ENCODE measurements at places on chromosomes 16 and 17.

DNA sequence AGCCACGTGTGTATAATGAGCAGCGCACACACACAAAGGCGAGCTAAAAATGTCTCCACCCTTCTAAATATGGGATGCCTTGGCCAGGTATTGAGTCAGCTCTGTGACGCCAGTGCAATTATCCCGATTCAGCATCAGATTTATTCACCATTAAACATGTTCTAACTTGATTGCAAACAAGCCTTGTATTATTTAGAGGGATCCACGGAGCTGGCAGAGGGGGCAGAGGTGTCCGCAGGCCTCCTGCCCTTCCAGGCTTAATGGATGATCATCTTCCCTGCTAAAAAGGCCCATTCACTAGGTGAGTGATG, 591.7 kb downstream of the MAF start:
- DNase-seq = no peak

GRCh38 chr17:21294321-21295035, 10.0 kb downstream of the MAP2K3 start:
- no peak for DNase-seq

GRCh38 chr16:57042157-57043111, 49.9 kb upstream of the CPNE2 start:
- DNase-seq = no peak

DNA sequence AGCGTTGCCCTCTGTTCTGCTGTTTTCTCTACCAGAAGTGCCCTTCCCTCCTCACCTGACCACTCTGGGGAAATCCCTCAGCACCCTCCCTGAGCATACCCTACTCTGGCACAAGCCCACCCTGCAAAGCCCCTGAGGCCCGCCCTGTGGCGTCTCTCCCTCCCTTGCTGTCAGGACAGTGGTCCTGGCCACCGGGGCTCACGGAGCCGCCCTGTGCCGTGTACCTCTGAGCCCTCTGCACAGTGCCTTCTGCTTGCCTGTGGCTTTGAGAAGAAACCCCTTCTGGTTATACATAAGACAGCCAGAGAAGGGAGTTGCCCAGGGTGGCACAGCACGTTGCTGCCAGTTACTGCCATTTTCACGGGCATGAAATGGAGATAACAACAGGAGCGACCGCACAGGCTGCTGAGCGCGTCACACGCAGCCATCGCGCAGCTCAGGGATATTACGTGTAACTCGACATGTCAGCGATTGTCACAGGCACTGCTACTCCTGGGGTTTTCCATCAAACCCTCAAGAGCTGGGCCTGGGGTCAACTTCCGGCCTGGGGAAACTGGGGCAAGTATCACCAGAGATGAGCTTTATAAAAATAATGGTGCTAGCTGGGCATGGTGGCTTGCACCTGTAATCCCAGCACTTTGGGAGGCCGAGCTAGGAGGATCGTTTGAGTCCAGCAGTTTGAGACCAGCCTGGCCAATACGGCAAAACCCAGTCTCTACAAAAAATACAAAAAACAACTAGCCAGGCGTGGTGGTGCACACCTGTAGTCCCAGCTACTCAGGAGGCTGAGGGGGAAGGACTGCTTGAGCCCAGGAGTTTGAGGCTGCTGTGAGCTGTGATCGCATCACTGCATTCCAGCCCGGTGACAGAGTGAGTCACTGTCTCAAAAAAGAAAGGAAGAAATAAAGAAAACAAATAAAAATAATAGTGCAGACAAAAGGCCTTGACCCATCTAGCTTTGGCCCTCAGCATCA, 14.8 kb downstream of the SCGB1C2 start:
- DNase-seq = no peak

DNA sequence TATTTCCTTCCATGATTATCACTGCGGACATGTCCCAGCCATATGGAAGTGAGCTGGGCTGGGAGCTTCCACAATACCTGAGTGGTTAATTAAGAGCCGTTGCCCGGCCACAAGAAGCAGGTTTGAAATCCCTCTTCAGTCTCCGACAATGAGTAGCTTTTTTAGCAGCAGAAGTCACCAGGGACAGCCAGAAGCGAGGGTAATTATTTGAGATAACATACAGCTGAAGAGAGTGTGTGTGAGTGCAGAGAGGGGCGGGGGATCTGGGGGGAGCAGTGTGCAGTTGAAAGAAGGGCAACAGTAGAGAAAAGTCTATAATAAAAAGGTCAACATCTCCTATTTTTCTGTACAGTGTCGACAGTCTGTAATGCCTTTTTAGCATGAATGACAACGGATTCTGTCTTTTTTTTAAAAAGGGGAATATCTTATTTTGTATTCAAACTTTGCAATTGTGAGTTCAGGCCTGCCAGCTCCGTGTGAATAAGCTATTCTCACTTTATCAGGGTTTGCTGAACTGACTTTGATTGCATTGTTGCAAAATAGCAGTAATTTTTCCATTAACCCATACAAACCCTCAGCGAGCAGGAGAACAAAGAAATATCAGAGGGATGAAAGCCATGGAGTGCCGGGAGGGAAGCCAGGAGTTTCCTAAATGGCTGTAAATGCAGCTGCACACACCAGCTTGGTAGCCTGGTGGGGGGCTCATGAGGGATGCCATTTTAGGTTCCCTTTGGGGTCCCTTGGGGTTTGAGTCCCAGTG, 220.3 kb upstream of the IRX3 start:
- DNase-seq = no peak

DNA sequence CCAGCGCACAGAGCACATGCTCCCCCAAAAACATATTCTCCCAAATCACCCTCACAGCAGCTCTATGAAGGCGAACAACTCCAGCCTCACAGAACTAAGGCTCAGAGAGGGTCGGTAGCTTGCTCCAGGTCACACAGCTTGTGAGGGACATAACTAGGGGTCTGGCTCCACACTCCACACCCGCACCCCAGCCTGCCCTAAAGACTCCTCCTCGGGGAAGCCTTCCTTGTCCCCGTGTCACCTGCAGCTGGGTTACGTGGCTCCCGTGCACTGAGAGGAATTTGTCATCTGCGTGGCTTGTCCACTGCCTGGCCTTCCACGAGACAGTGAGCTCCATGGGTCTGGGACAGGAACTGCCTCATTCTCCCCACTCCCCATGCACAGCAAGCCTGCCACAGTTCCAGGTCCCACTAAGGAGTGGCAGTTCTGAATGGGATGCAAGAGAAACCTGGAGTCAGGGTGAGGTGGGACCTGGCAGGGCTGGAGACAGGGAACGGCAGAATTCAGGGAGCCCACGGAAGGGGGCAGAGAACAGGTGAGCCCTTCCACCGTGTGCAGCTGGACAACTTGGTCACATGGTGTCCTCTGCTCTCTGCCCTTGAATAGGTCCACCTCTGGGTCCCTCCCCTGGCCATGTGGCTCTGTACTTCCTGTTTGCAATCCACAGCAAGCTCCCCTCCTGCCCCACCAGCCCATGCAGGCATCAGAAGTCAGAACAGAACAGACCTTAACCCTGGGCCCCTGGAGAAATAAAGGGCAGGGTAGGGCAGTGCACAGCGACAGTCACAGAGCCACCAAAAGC, 27.4 kb downstream of the TNFRSF13B start:
- DNase-seq = no peak

GRCh38 chr17:47821424-47822391, at the start of gene OSBPL7:
Gene OSBPL7 (minus strand): TSS chr17:47821794. CDS start chr17:47820278, 1,516 bp downstream.
- peak; percentile 60 for DNase-seq

DNA sequence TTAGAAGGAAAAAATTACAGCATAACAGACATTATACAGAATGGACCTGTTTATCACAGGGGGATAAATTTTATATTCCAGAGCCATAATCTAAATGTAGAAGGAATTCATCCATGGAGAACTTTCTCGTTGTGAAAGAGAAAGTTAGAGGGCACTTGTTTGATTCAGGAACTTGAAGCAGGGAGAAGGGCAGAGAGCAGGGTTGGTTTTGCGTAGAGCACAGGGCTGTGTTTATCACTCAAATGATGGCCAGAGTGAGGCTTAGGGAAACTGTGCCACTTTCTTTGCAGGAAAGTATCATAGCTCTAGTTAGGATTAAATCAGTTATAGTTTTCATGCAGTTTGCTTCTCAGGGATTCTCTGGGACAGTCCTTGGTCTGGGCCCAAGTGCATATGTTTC, 29.1 kb upstream of the MED13 start:
- DNase-seq = no peak

- no peak for DNase-seq
Measured at GRCh38 chr17:41864498-41864835, 756 bp downstream of the KLHL11 start.

GRCh38 chr16:87806261-87806640, 40.5 kb upstream of the KLHDC4 start:
- DNase-seq = no peak

DNA sequence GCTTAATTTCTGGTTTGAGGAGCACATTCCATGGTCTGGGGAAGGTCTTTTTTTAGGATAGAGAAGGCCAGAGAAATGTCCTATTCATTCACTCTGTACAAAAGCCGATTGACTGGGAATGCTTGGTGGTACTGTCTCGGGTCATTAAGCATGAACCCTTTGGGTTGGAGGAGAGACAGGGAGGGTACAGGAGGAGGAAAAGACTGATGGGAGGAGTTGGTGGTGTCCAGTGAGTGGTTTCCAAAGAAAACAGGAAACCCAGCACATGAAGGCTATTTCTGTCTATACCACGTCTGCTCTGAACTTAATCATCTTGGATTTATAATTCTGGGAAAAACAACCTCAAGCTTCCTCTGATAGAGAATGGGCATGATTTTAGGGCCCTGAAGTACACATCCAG, 111.9 kb downstream of the XYLT1 start:
- no peak for DNase-seq

DNA sequence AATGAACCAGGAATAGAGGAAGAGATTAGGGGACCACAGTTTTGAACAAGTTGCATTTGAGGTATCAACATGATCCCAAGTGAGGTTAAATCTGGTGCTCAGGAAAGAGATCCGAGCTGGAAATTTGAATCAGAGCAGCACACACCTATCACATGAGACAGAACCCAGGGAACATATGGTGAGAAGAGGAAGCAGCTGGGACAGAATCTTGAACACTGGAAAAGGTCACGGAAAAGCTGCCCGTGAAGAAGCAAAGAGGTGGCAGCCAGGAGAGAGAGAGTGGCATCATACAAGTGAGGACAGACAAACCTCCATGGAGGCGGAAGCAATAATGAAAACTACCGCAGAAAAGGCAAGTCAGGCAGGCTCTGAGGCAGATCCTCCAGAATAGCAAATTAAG, 36.1 kb downstream of the USP31 start:
- DNase-seq = no peak

DNA sequence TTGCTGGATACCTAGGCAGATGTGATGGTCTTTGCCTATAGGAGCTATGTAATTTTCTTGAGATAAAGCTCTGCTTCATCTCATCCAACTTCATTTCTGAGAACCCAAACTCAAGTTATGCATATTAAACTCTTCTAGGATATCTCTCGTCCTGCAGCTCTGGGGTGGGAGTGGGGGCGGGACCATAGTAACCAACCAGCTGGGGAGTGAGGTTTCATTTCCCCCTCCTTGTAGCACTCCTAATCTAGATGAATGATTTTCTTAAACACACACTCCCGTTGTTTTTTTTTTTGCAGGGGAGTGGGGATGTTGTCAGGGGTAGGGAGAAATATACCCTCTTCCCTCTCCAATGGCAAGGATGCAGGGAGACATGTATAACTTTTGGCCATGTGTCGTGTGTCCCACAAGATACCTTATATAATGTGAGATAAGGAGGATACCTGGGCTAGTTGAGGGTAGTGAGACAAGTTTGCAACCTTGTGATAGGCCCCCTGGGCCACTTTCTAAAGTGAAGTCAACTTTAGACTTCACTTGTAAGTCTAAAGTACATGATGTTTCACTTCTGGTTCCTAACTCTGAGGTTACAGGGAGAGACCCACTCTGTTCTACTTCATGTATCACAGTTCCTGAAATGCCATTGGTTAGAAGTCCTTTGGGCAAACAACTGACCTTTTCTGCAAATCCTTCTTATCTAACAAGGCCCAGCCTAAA, 10.5 kb upstream of the HEATR6 start:
- peak; percentile 68 for DNase-seq

GRCh38 chr17:32553168-32553567, 66.4 kb downstream of the CDK5R1 start:
- no peak for DNase-seq

DNA sequence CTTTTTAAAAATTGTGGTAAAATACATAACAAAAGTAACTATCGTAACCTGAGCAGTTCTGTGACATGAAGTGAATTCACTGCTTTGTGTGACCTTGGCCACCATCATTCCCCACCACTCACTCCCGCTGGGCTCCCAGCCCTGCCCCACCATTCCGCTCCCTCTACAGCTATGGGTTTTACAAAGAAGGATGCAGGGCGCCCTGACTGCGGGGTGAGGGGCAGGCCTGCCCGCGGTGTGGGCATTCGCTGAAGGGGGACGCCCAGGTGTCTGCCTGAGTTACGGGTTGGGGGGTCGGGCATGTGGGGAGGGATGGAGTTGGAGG, at the start of gene CEMP1:
TSS of gene CEMP1 (minus strand) at position 38 of the 325 bp plus-strand sequence. CDS start 335 bp downstream, outside the sequence.
- no peak for DNase-seq

- no peak for DNase-seq
Measured at GRCh38 chr16:2177101-2177500, 19.3 kb downstream of the CASKIN1 start.

DNA sequence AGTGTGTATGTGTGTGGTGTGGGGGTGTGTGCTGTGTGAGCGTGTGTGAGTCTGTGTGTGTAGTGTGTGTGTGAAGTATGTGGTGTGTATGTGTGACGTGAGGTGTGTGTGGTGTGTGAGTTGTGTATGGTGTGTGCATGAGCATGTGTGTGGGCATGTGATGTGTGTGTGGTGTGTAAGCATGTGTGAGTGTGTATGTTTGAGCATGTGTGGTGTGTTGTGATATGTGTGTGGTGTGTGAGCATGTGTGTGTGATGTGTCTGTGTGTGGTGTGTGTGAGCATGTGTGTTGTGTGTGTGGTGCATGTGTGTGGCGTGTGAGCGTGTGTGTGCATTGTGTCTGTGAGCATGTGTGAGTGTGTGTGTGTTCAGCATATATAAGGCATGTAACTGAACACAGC, 20.9 kb downstream of the MAPT start:
- no peak for DNase-seq

GRCh38 chr17:1638624-1639300, 6.8 kb downstream of the SCARF1 start:
- no peak for DNase-seq

DNA sequence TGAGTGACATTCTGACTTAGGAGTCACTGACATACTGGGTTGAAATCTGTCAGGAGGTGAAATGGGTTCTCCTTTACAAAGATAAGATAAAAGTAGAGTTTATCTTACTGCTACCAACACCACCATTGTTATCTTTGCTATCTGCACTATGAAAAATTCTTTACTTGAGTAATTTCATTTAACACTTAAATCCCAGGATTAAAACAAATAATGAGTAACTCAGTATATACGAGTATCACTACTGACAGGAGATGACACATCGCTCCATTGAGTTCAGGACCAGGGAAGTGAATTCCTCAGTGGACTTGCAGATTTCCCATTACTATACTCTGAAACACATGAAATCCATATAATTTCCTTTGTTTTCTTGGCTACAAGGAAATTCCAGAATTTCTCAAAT, 242.1 kb upstream of the NLRP1 start:
- no peak for DNase-seq

DNA sequence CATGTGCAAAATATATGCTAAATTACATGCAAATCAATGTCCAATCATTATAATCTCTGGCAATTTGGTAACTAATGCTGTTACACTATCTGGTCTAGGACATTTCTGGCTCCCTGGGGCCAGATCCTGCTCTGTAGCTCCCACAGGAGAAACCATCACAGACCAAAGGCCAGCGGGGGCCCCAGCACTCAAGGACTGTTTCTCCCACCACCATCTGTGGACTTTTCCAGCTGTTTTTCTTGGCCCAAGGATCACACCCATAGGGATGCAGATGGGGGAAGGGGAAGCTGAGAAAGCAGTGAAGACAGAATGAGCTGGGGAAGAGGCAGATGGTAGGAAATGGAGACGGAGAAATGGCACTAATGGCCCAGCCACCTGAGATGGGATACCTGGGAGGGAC, at the start of gene HIGD1B:
TSS of gene HIGD1B (plus strand) at position 298 of the 400 bp plus-strand sequence. CDS start 270 bp downstream, outside the sequence.
- DNase-seq = no peak

- no peak for DNase-seq
Measured at GRCh38 chr17:70629902-70630301, 460.6 kb downstream of the KCNJ2 start.
